ENCODE measurements at places on chromosomes 7 and 10.

DNA sequence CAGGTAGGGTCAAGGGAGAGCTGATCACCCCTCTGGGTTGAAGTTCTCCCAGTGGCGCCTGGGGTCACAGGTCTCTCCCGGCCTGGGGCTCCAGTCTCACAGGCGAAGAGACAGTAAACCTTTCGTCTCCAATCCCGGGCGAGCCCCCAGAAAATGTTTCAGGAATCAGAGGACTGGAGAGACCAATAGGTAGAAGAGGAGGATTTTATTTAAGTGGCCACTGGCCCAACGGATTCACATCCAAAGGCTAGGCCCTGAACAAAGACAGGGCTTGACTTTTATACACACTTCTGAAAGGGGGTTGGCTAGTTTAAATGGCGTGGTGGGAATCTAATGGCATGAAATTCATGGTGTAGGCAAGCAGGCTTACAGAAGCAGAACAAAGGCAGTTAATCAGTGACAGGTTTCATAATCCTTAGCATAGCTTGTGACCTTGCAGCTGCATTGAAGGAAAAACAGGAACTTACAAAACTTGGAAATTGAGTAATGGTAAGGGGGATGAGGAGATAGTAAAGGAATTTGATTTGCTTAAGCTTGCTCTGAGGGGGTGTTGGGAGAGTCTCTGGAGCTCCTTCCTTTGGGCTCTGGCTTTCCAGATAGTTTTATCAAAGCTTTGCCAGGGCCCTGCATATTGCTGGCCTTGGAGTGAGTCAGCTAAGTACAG, 105.5 kb downstream of the TRIM24 start:
- no peak for DNase-seq

DNA sequence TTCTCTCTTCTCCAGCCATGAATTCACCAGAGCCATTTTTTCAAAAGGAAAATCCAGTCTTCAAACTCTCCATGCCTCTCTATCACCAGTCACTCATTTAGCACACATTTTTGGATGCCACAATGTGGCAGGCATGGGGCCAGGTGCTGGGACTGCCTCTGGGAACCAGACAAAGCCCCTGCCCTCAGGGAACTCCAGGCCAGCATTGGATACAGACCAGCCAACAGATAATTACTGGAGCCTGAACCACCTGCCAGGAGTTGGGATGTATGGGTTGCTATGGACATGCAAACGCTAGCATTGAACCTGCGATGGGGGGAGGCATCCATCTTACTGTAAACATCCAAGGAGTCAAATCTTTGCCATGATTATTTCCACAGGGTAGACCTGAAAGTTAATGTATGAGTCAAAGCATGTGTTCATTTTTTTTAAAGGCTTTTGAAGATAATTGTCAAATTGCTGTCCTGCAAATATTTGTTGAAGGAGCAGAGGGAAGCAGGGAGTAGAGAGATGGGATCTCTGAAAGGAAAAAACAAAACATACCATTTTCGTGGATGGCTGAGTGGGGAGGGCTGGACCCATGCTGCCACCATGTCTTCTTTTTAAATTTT, 43.2 kb downstream of the SRRM3 start:
- DNase-seq, result no peak

DNA sequence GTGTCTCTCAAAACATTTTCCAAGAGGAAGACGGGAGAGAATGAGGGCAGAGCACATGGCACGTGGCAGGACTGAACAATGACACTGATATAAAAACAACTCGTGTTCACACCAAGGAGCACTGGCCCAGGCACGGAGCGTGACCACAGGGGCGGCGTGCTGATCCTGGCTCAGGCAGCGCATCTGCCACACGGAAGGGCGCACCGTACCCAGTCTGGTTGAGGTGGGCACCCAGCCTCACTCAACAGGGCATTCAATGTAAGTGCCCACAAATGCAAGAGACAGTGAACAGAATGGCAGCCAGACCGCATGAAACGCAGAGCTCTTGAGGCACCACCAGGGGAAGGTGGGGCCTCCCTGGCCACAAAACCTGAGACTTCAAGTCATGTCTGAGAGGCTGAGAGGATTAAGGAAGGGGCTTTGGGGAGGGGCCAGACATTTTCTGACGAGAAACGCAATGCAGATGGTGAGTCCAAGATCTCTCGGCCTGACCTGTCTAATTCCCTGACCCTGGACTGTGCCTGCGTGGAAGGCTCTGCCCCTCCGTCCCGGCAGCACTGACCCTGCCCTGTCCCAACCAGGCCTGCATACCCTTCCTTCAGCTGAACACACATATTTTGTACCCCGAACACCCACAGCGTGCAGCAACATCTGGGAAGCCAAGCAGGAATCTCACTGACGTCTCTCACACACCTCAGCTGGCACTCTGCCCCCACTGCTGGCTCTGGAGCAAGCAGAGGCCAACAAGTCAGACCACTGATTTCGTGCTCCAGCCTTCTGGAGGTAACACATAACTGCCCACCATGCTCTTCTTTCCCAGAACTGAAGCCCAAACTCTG, 35.5 kb downstream of the VOPP1 start:
- no peak for DNase-seq

GRCh38 chr10:4807761-4808507, 18.1 kb upstream of the AKR1E2 start:
- peak; percentile 68 for DNase-seq

DNA sequence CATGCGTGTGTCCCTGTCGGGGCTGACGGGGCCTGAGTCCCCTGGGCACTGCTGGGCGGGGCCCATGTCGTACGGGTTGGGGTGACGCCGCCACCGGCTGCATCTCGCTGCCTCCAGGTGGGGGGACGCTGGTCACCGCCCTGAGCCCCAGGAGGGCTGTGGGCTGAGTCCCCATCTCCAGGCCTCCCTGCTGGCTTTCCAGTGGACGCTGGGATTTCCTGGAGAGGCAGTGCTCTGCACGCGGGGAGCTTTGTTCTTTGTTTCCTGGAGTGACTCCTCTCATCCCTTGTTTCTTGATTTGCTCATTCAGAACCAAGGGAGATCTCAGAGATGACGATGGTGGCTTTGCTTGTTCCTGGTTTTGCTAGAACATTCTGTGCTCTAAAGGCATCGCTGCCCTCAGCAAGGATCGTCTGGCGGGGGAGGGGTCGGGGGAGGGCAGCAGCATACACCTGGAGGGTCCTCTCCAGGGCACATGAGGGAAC, 21.0 kb downstream of the PWWP2B start:
- DNase-seq, result no peak

GRCh38 chr7:34034728-34035127, 129.4 kb downstream of the BMPER start:
- no peak for DNase-seq

Measured in astrocyte of the cerebellum (primary cell).